ENCODE measurements at places on chromosomes 12 and 14.

DNA sequence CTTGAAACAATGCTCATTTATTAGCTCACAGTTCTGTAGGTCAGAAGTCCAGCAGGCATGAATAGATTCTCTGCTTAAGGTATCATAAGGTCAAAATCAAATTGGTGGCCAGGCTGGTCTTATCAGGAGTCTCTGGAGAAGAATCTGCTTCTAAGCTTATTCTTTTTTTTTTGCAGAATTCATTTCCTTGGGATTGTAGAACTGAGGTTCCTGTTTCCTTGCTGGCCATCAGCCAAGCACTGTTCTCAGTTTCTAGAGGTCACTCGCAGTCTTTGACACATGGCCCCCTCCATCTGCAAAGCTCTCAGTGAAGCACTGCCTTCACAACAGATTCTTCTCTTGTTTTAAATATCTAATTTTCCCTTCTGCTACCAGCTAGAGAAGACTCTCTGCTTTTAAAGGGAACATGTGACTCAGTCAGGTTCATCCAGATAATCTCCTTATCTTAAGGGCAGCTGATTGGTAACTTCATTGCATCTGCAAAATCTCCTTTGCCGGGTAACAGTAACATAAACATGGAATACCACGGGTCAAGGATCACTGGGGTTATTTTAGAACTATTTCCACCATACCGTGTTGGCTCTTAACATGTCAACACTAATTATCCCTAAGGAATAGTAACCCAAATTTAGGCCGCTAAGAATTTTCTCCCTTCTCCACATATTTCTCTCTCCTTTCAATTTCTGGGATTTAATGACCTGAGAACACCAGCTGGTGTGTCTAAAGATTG lies 25.3 kb downstream of the RHOJ start:
- DNase-seq = no peak

DNA sequence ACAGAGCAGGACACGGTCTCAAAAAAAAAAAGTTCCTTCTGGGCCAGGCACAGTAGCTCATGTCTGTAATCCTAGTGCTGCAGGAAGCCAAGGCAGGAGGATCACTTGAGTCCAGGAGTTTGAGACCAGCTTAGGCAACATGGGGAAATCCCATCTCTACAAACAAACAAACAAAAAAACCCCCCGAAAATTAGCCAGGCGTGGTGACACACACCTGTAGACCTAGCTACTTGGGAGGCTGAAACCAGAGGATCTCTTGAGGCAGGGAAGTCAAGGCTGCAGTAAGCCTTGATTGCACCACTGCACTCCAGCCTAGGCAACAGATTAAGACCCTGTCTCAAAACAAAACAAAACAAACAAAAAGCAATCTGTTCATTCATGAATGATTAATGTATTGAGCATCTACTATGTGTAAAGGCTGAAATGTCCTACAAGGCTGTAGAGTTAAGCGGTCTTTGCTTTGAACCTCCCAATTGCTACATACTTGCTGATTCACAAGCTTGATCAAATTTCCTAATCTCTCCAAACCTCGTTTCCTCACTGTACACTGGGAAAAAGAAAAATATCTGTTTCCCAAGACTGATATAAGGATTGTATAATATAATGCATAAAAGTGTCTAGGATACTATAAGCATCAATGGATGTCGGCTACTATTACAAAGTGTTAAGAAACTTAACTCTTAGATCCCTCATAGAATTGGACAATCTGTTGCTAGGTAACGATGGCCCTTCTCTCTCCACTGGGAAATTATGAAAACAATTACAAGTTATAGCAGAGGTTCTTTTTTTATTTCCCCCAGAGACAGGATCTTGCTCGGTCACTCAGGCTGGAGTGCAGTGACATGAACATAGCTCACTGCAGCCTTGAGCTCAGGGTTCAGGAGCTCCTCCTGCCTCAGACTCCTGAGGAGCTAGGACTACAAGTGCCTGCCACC lies 7.9 kb upstream of the RILPL2 start:
- no peak for DNase-seq

GRCh38 chr14:61065656-61066055 lies 84.6 kb downstream of the SLC38A6 start:
- DNase-seq = no peak

DNA sequence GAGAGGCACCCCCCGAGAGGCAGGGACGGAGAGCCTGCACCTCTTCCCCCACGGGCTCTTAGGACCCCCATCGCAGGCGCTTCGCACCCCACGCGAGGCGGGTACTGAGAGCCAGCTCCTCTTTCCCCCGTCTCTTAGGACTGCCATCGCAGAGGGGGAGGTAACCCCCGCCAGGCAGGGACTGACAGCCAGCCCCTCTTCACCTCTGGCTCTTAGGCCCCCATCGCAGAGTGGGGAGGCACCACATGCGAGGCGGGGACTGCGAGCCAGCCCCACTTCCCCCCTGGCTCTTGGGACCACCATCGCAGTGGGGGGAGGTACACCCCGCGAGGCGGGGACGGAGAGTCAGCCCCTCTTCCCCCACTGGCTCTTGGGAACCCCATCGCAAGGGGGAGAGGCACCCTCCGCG lies 46.1 kb downstream of the DDX11 start:
- DNase-seq = no peak

DNA sequence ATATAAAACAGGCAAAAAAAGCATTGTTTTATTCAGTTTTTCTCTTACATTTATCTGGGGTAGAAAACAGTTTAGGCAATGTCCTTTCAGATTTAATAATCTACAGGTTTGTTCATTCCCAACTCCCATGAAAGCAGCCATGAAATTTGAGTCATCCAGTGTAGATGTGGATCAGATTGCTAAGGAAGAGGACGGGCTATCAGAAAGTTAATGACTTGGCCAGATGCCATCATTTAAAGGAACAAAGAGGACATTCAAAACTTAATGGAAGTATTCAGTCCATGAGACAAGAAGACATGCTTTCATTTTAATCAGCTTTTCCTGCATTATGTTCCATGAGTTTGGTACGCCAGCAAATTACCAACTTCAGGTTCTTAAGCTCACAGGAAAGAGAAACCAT lies 31.1 kb upstream of the POC1B start:
- DNase-seq = no peak

DNA sequence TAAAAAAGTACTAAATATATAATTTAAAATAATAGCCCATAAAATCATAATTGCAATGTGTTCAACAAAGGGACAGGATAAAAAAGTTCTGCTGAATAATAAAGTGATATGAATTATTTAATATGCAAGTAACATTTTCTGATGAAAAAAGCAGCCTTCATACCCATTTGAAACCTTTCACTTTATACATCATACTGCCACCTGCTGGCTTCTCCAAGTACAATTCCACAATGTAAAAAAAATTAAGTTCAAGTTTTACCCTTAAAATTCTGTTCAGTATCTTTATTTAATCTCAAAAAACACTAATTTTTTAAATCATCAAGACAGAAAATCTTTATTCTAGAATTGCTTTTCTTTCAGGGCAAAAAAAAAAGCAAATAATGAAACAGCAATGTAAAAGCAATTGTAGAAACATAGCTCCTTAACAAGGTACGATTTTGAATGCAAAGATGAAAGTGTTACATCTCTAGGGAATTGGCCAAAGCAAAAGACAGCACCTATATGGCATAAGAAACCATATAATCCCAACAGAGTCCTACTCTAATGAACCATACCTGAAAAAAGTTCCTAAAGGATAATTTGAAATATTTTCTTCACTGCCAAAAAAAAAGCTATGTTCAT lies 15.0 kb downstream of the MDM1 start:
- DNase-seq = peak; percentile 24

- no peak for DNase-seq
Measured at GRCh38 chr12:110012659-110013058, 13.4 kb downstream of the ANKRD13A start.

DNA sequence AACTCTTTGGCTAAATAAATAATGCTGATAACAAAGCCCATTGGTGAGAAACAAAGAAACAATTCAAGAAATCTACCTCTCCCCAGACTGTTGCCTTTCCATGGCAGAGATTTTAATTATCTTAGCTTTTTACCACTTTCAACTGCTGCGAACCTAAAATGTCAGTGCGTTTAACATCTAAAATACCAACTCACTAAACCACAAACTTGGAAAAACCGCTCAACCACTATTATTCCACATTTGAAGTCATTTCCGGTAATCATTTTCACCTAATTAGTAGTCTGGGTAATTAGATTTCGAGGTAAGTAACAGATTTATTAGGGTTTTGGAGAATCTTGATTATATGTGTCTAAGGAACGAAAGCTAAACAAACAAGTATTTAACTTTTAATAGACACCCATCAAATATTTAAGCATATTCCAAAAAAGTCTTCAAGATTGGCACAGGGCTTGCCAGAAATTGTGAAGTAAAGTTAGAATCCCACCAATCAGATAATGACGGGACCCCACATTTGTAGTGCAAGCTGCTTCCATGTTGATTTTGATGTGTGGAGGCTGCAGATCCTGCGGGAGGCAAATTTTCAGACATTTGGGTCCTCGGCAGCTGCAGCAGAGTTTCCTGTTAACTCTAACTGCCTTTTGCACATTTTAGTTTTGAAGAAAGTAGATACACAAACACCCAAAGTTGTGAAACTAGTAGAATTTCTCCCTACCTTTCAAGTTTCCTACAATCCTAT lies 4.1 kb downstream of the OTX2 start:
- DNase-seq = no peak

- no peak for DNase-seq
Measured at GRCh38 chr12:122937622-122938091, 28.6 kb downstream of the ABCB9 start.

DNA sequence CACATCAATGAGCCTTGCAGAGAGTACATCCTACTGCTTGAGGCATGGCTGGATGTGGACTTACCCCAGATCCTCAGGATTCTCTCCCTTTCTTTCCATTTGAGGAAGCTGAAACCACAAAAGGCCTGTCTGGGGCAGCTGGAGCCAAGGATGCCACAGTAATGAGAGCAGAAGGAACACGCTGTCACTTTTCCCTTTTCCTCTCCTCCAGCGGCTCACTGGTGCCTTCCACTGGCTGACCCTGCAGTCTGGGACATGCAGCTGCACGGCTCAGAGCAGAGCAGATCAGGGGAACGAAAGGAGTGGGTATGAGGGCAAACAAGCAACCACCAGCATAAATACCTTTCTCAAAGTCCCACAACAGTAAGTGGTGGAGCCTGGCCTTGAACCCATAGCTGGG lies 78.2 kb downstream of the GAS2L3 start:
- no peak for DNase-seq

DNA sequence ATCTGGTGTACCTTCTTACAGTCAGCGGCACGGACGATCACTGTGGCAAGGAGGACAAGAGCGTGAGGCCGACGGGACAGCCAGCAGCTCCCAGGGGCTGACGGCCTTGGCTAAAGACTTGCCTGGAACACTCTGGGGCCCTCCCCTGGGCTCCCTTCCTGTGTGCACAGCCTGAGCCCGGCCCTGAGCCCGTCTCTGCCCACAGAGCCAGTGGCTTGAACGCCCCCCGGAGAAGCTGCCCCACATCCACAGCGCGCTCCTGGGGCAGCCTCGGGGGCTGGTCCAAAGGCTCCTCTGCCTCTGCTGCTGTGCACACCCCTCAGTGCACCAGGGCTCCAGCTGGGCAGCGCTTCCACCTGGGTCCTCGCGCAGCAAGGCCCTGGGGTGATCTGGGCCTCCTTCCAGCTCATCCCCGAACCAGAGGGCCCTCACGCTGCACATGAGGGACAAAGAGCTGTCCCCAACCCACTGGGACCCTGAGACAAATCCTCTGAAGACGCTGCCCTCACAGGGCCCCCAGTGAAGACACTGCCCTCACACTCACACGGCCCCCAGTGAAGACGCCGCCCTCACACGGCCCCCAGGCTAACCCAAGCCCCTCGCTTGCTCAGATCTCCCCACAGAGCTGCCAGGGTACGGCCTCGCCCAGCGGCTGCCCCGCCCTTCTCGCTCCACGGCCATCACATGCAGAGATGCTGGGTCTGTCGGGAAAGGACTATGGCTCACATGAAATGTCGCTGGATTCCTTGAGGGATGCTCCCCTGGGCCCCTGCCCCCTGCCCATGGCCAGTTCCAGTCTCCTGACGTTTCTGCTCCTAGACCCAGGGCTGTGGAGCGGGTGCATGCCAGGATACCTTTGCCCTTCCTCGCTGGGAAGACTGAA lies 22.2 kb downstream of the AMN start:
- no peak for DNase-seq

GRCh38 chr14:59318908-59319307 lies 130.4 kb downstream of the DAAM1 start:
- no peak for DNase-seq

DNA sequence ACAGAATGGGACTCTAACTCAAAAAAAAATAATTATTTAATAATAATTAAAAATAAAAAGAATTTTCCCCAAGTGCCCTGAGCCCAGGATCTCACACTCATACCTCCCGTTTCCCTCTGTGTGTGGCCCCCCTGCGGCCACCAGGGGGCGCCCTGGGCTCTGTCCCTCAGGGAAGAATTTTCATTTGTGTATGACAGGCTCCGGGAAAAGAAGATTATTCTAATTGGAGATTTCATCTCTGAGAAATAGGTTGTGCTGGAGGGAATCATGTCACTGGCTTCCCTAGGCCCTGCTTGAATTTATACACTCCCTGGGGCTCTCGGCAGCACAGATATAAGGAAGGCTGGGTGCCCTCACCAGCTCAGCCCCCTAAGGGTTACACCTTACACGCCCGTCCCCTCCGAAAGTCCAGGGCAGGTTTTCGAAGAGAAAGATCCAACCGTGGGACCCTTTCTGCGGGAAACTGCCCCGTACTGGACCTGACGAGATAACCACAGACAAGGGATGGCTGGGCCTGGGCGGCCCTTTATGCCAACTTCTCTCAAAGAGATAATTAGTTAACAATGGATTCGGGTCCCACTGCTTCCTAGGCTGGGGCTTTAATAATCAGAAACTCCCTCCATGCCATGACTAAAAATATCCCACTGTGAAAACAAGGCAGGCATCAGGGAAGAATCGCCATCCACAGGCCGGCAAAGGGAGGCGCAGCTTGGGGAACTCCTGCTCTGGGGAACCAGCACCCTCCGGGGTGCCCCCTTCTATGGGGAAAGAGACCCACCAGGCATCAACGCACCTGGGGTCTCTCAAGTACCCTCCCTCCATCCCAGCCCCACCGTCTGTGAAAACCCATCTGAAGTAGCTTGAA lies 80.7 kb downstream of the KDM2B start:
- DNase-seq = peak; percentile 70

DNA sequence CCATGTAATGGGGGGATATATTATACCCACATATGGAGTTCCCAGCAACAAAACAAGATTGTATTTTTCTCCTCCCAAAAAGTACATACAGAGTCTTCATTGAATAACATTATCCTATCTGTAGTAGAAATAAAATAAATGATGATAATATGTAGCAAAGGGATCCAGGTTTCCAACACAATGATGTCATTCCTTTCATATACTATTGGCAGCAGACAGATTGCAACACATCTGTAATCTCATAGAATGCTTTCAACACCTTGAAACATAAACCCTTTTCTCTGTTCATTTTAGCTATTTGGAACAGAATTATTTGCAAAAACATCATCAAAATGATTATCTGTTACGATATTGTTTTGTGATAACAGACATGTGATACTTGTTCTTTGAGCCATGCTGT lies 317.6 kb downstream of the DPF3 start:
- DNase-seq = no peak

DNA sequence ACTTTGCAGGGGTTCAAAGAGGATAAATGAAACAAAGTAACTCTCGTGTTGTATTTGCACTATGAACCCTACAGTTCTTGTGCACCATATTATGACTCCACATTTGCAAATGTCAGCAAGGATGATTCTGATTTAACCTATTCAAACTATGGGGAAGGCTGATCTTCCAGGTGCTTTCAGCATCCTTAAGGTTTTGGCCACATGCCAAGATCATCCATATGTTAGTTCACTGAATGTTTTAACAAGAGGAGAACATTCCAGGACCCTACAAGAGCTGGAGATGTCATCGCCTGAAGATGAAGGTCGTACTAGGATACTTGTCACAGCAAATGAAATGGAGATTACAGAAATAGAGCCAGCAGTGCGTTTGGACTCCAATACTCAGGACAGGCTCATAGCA lies 114.2 kb downstream of the DHRS2 start:
- no peak for DNase-seq
